NCI-H1105 treated with DMSO at 0.1 percent for 48 hours (cell line): ENCODE measurements at places on chromosomes 12 and 14.
A peak's percentile ranks its signal among the peaks of the same experiment; 100 is the strongest.

DNA sequence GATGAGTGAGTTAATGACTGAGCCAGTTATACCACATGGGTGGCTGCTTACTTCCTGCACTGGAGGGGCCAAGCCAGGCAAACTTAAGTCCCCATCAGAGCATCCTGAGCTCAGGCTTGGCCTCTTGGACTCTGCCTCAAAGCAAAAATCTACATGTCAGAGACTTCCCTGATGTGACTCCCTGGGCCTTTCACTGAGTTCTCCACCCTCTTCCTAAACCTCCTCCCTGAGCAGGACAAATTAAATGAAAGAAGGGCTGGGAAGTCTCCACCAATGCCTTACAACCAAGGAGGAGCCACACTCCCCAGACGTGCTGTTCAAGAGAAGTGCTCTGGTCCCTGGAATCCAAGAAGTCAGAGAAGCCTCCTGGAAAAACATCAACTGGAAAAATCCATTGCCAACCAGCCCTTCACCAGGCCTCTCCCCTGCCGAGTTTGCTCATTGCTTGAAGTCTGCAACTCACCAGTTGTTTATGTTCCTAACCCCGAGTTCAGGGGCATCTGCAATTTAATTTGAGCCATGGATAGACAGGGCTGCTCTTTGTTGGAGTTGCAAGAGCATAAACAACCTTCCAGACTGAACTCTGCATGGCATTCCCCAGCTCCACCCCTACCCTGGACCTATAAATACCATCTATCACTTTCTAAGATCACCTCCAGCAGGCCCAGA lies 160.5 kb downstream of the ANO2 start:
- no peak for DNase-seq

GRCh38 chr14:88333036-88333435 lies 10.0 kb upstream of the KCNK10 start:
- DNase-seq = no peak

DNA sequence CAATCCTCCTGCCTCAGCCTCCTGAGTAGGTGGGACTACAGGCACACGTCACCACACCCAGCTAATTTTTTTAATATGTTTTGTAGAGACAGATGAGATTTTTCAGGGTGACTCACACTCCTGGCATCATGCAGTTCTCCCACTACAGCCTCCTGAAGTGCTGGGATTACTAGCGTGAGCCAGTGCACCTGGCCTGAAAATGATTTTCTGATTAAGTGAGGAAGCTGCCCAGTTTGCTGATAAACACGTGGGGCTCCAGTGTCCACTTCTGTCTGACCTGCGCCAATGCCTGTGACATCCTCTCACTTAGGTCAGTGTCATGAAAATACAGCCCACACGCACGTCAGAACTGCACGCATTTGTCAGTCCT lies 37.0 kb upstream of the SFSWAP start:
- DNase-seq = no peak

DNA sequence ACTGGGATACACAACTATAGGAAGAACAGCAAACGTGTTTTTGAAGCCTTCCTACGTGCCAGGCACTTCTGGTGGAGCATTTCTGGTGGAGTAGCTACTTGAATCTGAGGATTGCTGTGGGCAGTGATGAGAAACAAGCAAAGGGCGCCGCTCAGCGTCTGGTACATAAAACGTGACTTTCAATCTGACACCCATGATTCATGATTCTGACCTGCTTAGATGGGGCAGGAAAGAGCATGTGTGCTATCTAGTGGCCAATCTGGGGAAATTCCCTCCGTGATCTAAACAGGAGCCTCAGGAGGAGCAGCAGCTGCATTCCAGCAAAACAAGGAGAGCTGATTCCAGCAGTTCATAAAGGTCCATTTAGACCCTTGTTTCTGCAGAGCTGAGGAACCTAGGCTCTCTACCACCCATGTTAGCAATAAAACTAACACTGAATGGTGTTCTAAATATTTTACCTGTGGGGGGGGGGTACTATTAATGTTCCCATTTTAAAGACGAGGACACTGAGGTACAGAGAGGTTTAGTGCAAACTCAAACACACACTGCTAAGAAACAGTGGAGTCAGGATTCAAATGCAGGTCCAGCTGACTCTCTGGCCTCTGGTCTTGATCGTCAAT lies 37.8 kb downstream of the PAH start:
- peak; percentile 43 for DNase-seq

- peak; percentile 92 for DNase-seq
Measured at GRCh38 chr14:52131640-52132320, 62.9 kb upstream of the NID2 start.

DNA sequence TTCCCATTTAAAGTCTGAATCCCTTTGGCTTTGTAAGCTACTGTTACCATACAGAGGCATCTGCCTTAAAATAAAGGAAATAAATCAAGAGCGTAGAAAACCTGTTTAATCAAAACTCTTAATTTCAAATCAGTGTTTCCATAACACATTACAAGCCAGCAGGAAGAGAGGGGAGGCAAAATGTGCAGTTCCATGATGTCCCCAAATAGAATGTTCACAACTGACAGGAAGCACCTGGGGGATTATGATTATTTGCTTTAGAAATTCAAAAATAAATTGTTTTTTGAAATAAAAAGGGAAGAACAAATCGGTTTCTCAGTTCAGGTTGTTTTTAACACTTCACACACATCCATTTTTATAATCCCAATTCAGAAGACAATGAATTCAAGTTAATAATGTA lies 21.4 kb downstream of the SOCS2 start:
- no peak for DNase-seq

DNA sequence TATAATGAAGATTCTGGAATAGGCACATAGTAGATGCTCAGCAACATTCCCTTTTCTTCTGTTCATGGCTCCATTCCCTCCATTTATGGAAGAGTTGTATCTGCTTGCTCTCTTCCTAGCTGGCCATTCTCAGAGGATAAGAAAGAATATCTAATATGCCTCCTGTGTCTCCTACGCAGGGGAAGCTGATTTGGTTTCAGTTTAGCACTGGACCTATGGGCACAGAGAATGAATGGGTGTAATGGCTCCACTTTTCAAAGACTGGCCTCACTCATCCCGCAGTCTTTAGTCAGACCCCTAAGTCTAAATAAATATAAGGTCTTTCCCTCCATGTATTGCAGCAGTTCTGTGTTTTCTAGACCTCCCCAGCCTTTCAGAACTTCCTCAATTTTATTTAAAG lies 2.0 kb downstream of the PKP2 start:
- DNase-seq = no peak

DNA sequence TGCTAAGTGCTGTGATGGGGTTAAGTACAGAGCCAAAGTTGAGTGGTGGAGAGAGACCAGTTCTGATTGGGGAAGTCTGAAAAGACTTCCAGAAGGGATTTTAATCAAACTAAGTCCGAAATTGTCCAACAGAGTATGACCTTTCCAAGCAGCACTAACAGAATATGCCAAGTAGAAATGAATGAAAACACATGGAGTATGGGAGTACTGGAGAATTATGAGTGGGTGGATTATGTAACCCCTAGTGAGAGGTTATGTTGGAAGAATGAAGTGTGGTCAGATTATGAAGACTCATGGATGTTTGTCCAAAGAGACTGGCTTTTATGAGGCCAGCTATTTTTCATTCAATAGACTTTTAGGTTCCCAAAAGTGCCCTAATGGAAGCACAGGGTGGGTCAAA lies 94.0 kb upstream of the PLEKHA5 start:
- no peak for DNase-seq

DNA sequence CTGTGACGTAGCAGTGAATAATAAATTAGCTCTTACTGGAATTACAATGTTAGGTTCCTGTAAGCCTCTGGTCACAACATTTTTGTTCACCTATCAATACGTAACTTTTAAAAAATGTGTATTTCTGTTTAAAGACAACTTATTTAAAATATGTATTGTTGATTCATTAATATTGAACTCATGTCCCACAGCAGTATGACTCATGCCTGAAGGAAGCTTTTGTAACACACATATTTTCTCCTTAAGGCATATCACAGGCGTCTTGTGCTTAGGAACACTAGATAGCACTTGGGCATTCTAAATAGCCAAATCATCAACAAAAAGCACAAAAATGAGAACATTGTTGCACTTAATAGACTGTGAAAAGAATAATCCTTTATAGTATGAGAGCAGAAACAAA lies 92.5 kb downstream of the GPHN start:
- DNase-seq = no peak

DNA sequence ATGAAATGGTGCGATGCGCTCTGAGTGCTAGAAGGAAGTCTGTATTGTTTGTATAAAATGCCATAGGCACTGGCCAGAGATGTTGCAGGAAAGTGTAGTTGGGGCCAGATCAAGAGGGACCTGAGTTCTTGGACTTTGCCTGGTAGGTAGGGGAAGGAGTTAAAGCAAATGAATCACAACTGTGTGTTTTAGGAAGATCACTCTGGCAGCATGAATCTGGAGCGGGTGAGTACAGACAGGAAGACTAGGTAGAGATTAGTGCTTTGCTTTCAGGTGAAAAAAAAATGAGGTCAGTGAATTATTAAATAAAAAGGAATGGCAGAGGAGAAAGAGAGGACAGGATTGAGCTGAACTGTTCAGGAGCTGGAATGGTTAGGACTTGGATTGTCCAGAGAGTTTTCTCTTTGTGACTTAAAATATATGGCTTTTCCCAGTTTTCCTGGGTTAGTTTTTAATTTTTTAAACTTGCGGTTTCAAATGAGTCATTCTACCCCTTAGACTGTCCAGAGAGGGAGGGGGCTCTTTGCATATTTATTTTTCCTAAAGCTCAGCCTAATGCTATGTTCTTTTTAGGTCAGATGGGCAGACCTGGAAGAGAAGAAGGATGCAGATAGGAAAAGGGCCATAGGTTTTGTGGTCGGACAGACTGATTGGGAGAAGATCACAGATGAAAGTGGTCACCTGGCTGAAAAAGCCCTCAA lies 41.1 kb downstream of the PROX2 start:
- no peak for DNase-seq

DNA sequence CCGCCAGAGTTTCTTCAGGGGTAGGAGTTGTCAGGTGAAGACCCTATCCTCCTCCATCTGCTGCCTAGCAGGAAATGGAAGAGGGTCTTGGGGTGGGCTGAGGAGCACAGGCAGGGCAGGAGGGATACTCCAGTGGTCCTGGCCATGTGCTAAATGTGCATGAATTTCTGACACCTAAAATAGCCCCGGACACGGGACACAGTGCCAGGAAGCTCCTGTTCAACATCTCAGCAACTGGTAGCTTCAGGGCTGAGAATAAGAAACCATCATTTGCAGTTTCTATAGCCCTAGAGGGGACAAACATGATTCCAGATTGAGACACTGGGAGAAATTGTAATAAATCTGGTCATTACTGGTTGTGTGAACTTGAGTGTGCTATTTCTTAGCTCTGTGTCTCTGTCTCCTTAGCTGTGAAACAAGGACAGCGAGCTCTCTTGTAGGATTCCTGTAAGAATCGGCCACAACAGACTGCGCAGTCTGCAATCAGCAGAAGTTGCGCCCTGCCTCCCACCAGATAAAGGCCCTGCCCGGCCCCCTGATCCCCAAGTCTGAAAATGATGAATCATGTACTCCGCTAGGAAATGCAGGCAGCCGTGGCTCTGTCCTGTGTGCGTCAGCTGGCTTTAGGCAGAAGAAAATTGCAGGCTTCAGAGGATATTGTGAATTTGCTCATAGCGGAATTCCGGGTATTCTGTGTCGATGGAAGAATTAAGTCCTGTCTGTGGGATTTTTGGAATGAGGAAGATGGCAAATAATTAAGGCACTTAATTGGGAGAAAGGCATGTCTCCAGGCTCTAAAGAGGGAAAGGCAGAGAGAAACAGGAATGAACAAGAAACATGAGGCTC lies 35.2 kb upstream of the MEG3 start:
- DNase-seq = no peak

- DNase-seq = no peak
Measured at GRCh38 chr14:67457782-67458181, 30.7 kb downstream of the TMEM229B start.

GRCh38 chr14:57871459-57872080 lies 5.7 kb upstream of the SLC35F4 start:
- peak; percentile 24 for DNase-seq

DNA sequence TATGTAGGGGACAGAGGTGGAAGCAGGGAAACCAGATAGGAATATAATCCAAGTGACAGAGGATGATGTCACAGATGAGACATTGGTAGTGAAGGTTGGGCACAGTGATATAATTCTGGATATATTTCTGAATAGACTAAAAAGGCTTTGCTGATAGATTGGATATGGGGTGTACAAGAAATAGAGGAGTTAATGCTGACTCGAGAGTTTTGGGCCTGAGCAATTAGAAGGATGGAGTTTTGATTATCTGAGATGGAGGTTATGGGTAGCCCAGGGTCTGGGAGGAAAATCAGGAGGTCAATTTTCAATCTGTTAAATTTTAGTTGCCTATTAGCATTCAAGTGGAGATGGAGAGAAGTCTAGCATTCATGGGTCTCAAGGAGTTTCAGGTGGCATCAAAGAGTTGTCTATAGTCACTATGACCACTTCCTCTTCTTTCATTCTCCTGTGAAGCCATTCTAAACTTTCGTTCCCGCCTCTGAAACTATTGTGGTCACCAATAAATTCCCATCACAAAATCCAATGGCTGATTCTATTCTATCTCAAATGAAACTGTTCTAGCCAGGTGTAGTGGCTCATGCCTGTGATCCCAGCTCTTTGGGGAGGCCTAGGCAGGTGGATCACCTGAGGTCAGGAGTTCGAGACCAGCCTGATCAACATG lies 10.6 kb upstream of the ANO6 start:
- DNase-seq = no peak

- no peak for DNase-seq
Measured at GRCh38 chr12:106358396-106359241, 1.1 kb downstream of the POLR3B start.

- no peak for DNase-seq
Measured at GRCh38 chr14:64509036-64509435, 4.5 kb downstream of the ZBTB1 start.

GRCh38 chr12:14396071-14396470 lies 30.6 kb downstream of the ATF7IP start:
- DNase-seq = peak; percentile 60

- DNase-seq = no peak
Measured at GRCh38 chr14:52844262-52845060, 53.1 kb upstream of the GNPNAT1 start.

DNA sequence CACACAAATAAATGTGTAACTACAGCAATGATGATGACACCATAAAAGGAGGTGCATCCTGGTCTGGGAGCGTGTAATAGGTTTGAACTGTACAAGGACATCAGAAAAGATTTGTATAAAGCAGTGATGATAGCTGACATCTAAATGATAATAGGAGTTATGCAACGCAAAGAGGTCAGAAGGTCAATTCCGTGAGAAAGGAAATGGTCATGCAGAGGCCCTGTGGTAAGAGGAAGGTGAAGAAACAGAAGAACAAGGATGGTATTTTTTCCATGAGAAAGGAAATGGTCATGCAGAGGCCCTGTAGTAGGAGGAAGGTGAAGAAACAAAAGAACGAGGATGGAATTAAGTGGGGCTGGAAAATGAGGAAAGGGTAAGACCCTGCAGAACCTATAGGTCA lies 106.7 kb upstream of the TMPO start:
- no peak for DNase-seq

GRCh38 chr12:116318576-116319232 lies 41.2 kb upstream of the MED13L start:
- peak; percentile 83 for DNase-seq

DNA sequence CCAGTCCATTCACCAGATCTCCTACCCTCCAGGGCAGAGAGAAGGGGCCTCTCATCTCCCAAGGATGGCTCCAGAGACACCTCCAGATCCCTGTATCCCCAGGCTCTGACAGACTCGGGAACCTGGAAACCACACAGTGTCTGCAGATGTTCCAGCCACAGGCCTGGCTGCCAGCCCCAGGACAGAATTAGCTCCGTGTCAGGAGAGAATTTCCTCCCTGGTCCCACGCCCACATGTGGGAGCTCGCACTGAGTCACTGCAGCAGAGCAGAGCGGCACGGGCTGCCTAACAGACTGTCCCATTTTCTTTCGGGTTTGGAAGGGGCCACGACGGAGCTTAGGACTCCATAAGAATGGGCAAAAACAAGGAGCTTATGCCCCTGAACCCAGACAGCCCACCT lies 33.6 kb downstream of the CMKLR1 start:
- no peak for DNase-seq
